Stimulated activated CD4-positive, alpha-beta T cell treated with anti-CD3 and anti-CD28 coated beads, Interleukin-2, amount 100 ng/mL, for 24 hours (primary cell): ENCODE measurements at places on chromosomes 4 and X.

DNA sequence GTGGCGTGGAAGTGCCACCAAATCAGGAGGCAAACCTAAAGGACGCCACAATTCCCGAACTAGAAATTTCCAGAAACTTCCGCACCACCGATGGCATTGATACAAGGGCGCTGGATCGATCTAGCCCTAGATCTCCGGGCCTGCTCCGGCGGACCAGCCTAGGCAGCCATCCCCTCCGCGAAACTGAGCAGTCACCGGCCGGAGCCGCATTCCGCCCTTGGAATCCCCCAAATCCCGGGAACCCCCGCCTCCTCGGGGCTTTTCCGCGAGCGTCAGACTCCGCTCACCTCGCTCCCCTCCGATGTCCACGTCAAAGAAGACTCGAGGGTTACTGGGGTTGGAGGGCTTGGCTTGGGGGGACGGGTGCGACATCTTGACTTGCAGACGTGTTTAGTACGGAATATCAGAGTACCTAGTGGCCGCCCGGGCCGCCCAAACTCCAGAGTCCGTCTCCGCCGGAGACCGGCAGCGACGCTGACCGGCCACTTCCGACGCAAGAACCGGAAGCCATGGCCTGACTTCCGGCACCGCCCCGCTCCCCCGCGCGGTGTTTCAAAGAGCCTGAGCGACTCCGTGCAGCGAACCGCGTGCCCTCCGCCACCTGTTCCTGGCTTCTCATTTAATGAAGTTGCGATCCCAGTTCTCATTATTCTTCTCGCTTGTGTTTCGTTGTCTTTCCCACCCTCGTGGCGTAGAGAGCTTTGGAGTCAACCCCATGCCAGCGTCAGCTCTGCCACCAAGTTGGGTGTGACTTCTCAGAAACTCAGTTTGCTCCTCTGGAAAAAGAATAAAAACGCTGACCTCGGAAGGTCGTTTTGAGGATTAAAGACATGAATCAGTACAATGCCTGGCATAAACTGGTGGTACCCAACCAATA lies at the start of gene PPID:
Gene PPID (minus strand): TSS at position 480 of the 877 bp plus-strand sequence. CDS start 108 bp downstream, at position 372.
- peak; percentile 87 for DNase-seq

DNA sequence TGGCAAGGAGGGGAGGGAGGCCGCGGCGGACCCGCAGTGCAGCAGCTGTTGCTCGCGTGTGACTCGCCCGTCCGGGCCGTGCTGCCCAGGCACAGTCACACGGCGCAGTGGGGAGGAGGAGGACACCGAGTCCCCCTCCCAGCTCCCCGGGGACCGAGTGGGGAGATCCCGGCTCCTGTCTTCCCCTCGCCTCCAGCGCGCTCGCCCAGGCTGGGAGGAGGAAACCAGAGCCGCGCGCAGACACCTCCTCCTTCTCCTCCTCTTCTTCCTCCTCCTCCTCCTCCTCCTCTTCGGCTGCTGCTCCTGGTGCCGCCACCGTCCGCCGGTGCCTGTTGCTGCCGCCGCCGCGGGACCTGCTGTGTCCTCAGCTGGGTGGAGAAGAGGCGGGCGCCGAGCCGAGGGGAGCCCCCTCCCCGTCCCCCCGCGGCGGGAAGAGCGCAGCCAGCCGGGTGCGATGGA lies at the start of gene TBC1D1:
Gene TBC1D1 (plus strand): TSS at position 284 of the 459 bp plus-strand sequence. CDS start 11,012 bp downstream, outside the sequence.
- DNase-seq, result peak; percentile 44

- no peak for DNase-seq
These were observed 68.4 kb upstream of the SCOC start for GRCh38 chr4:140305053-140305452.

DNA sequence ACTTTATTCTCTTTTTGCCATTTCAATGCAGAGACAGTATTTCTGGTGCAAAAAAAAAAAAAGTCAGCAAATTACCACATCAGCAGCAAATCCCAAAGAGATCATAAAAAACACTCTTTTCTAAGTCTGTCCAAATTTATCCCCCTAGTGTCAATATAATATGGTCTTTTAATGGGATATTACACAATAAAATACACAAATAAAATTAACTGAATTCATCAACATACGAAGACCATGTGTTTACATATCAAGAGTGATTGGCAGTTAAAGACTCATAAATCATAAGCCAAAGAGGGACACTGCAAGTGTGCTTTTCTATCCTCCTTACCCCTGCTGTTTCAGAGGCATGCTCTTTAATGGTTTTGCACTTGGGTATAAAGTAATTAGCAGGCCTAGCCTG lies 340.2 kb upstream of the DKK2 start:
- no peak for DNase-seq

- no peak for DNase-seq
These were observed 85.4 kb downstream of the PDE5A start for GRCh38 chr4:119543187-119543586.

- no peak for DNase-seq
These were observed 273.3 kb upstream of the FAT4 start for GRCh38 chr4:125041372-125041930.

DNA sequence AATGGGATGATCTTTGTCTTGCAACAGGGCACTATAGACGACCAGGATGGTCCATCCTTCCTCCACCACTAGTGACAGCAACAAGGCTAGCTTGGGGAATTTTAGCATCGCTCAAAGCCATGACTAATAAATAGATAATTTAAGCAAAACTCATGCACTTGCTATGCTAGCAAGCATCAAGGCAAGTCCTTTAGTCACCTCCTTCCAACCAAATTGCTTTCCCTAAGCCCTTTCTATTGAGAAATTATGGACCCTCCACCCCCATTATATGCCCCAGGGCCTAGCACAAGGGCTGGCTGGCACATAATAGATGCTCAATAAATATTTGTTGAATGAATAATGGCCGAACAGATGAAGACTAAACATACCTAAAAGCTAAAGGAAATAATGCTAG lies 28.6 kb downstream of the SLC16A2 start:
- DNase-seq, result no peak

DNA sequence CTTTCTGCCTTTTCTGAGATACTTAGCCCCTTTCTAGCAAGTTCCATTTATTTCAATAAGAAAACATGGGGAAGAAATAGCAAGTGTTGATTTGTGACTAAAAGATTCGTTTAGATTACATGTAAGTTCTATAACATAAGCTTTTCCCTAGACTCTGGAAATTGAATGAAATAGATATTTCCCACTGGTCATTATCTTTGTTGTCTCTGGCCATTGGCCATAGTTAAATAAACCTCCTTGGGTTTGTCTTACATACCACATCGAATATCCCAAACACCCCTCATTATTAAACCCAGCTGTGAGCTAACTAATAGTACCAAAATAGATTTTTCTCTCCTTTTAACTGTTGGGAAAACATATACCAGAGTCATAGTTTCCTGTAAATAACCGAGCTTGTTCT lies 534.8 kb downstream of the IQCM start:
- no peak for DNase-seq

- no peak for DNase-seq
These were observed 1.8 kb downstream of the DKK2 start for GRCh38 chr4:107034091-107034995.

GRCh38 chr4:42785817-42786216 lies 106.7 kb upstream of the GRXCR1 start:
- no peak for DNase-seq
